Stimulated activated CD4-positive, alpha-beta T cell treated with anti-CD3 and anti-CD28 coated beads, Interleukin-1b, Interleukin-23, amount 100 ng/mL, for 4 hours (primary cell): ENCODE measurements at places on chromosomes 6 and 20.

- no peak for DNase-seq
Measured at GRCh38 chr6:89372506-89372901, 20.0 kb upstream of the UBE2J1 start.

- no peak for DNase-seq
Measured at GRCh38 chr6:68317366-68317765, 317.7 kb upstream of the ADGRB3 start.

DNA sequence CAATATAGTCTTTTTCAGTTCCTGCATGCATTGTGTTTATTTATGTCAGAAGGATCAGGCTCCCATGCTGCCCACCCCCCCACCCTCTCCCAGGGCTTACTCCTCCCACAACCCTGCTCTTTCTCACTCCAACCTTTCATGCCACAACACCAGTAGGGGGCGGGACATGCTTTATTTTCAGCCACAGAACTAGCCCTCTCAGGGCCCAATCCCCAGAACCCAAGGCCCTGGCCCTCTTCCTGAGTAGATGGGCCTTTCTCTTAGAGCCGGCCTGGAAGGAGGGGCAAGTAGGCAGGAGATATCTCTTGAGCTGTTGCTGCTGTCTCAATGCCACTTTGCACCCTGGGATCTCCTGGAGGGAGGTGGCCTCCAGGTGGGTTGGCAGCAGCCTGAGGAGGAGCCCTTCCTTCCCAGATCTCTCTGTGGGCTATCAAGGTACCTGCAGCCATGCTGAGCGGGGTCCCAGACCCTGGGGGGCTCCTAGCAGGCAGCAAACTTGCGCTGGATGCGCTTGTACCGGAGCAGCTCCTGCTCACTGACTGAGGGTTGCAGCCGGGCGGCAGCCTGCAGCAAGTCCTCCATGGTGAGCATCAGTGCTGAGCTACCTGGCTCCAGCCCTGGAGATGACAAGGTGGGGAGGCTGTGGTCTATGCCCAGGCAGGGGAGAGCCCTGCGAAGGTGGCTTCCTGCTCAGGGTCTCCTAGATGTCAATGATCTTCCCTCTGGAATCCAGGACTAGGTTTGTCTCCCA is 3.5 kb downstream of the GNMT start:
- DNase-seq: no peak

- no peak for DNase-seq
Measured at GRCh38 chr6:110618591-110619267, 142.3 kb upstream of the SLC22A16 start.

DNA sequence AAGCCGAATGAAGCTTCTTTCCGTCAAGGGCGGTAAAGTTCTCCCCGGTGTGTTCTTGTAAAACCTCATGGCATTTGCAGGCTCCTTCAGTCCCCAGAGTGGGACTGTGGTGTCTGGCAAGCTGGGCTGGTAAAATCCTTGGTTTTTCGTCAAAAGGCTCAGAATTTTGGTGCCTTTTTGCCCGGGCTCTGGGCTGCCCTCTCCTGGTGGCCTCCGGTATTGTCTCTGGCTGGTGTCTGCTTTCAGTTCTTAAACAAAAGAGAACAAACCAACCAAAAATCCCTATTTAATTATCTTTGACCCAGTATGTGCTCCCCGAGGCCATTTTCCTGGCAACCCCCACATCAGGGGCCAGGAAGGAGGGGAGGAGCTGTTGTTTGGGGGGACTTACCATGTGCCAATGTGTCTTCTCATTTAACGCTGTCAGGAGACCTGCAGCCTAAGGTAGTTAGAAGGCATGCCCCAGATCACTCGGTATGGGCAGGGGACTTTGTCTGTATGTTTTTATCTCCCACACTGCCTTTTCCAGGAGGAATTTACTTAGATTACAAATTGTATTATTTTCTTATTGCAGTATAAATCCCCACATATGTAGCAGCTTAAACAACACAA is 11.1 kb downstream of the CDH4 start:
- no peak for DNase-seq

GRCh38 chr6:142712231-142712630 is 232.7 kb downstream of the HIVEP2 start:
- DNase-seq: no peak

GRCh38 chr6:80886475-80886874 is 780.0 kb downstream of the BCKDHB start:
- no peak for DNase-seq

- DNase-seq: no peak
Measured at GRCh38 chr6:111952274-111952673, 79.0 kb upstream of the FYN start.

DNA sequence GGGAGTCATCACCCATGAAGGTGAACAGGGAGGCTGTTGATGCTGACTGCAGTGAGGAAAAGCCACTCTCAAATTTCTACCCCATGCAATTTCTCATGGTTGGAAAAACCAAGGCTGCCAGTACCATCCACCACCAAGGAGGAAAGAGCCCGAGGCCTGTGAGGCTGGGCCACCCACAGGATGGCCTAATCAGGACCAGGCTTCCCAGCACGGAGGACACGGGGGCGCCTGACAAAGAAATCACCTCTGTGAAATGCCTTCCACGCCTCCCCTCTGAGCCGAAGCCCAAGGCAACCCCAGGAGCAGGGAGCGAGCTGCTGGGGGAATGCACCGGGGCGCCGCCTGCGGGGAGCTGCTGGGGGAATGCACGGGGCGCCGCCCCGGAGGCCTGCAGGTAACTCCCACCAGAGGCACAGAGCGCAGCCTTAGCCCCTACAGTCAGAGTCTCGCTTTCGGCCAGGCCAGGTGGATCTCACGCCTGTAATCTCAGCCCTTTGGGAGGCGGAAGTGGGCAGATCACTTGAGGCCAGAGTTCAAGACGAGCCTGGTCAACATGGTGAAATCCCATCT is 26.9 kb downstream of the FOXF2 start:
- no peak for DNase-seq

GRCh38 chr6:27672113-27672799 is 199.4 kb upstream of the ZNF184 start:
- DNase-seq: no peak

DNA sequence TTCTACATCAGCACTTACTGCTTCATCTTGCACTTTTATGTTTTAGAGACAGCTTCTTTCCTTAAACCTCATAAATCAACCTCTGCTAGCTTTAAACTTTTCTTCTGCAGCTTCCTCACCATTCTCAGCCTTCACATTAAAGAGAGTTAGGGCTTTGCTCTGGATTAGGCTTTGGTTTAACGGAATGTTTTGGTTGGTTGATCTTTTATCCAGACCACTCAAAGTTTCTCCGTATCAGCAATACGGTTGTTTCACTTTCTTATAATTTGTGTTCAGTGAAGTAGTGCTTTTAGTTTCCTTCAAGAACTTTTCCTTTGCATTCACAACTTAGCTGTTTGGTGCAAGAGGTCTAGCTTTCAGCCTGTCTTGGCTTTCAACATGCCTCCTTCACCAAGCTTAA is 40.4 kb downstream of the DNAAF9 start:
- no peak for DNase-seq

DNA sequence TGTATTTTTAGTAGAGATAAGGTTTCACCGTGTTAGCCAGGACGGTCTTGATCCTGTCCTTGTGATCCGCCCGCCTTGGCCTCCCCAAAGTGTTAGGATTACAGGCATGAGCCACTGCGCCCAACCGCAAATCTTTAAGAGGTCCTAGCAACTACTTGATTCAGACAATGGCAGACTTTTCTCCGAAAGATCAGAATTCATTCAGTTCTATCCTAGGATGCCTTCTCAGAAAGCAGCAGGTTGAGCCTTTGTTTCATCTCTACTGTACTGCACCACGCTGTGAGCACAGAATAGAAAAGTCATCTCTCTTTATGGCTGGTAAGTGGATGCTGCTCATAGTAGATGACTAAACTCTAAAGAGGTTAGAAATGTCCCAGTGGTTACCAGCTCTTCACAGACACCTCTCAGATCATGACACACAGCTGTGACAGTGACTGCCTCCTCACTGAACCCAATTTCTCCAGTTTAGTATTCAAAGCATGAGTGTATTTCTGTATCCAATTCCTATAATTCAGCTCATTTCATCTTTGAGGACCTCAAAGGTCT is 6.0 kb upstream of the HSF2 start:
- DNase-seq: no peak

DNA sequence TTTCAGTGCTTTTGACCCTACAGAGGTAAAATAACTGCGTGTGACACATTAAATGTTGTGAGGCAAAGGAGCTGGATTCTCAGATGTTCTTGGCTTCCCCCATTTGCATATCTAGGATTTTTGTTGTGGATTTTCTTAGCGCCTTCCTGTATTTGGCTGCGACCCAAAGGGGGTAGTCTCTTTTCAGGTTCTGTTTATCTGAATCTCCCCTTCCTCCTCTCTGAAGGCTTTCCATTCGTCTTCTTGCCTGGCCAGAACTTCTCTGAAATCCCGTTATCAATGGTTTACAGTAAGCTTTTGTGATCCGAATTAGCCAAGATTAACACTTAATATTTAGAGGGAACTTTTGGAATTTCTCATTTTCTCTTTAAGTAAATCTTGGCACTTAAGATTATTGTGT is 60.8 kb downstream of the ADGRB3 start:
- DNase-seq: no peak

- no peak for DNase-seq
Measured at GRCh38 chr6:5497896-5498578, 236.7 kb downstream of the FARS2 start.

DNA sequence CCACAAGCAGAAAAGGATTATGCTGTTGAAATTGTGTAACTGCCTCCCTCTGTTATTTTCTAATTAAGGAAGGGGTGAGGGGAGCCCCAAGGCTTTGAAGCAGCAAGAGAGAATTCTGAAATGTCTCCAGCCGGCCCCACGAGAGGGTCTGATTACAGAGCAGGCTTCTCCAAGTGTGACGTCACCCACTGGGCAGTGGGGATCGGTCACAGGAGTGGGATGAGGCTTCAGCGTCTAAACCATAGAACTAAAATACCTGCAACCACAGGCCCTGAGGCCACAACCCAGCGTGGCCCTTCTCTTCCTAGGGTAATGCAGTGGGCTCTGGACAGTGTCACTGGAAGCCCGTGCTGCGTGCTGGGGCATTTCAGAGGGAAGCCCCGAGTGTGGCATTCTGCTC is 38.6 kb upstream of the APCDD1L start:
- no peak for DNase-seq

GRCh38 chr20:6397115-6397514 is 274.3 kb upstream of the FERMT1 start:
- no peak for DNase-seq

- no peak for DNase-seq
Measured at GRCh38 chr6:53466257-53466656, 78.6 kb downstream of the GCLC start.
